CD8-positive, alpha-beta memory T cell (primary cell): ENCODE measurements at places on chromosomes 16 and 17. TPM values are rescaled to one million over a fixed set of nuclear protein-coding genes. Genes with fewer than 3 reads are reported as not detected.

DNA sequence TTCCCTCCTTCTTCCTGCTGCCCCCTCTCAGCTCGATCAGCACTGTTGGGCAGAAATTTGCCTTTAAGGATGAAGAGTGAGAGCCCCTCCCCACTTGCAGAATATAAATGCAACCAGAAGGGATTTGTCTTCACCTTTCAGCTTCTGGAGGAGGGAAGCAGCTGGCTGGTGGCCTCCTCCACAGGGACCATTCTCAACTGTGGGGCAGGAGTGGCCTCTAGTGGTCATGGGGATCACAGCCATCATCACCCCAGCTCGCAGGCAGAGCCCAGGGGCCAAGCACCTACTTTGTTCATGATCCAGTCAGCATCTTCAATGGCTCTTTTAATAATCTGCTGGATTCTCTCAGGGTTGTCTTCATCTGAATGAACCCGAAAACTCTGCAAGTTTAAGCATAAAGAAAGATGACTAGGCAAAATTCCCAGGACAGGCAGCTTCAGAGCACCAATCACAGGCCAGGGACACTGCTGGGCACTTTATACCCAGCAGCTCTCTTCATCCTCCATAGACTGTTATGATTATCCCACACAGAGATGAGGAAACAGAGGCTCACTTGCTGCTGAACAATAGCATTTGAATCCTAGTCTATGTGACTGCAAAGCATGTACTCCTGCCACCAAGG is 13.1 kb downstream of the LYRM9 start:
- no peaks in the 10 kb centered on the region for H3K36me3 ChIP-seq
- no peaks in the 10 kb centered on the region for H3K27me3 ChIP-seq
- no peak overlapping the region for H3K4me3 ChIP-seq
- no peak overlapping the region for H3K27ac ChIP-seq

DNA sequence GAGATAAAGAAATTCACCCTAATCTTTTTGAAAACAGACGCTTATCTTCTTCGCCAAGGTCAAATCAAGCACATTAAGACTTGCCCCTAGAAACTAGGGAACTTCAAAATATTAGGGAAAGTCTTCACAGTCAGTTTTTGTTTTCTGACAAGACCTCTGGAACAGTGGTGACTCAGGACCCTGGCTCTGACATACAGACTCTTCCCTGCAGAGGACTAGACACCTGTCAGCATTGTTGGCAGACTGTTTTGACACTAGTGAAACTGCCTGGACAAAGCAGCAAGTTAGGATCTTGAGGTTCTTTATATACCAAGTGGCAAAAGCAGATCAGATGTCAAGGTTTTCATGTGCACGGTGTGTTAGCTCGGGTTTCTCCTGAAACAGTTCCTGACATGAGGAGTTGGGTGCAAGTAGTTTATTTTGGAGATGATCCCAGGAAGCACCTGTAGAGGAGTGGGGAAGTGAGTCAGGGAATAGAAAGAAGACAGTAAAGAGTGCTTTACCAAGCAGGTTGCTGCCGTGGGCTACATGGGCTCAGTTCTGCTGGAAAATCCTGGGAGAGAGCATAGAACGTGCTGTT is 182.0 kb upstream of the IRX5 start:
- no peak overlapping the region for H3K27ac ChIP-seq
- H3K4me1 ChIP-seq = no peaks in the 10 kb centered on the region
- no peaks in the 10 kb centered on the region for H3K36me3 ChIP-seq
- H3K4me3 ChIP-seq = no peak overlapping the region
- H3K27me3 ChIP-seq = no peaks in the 10 kb centered on the region
- DNase-seq = no peak

GRCh38 chr16:83456934-83457333 is 350.8 kb upstream of the HSBP1 start:
- H3K4me3 ChIP-seq = no peak overlapping the region
- no peak for DNase-seq
- no peak overlapping the region for H3K27ac ChIP-seq
- H3K36me3 ChIP-seq = no peaks in the 10 kb centered on the region

KRT25 gene
- not detected for polyA plus RNA-seq

FOXL1 gene
- not detected for polyA plus RNA-seq

MT1E gene
- 40.4 TPM for polyA plus RNA-seq

DNAI2 gene
- polyA plus RNA-seq = 0.60 TPM
